ENCODE measurements at places on chromosomes 3 and 15. TPM values are rescaled to one million over a fixed set of nuclear protein-coding genes. Genes with fewer than 3 reads are reported as not detected.

Gene ACTL6A
- 56.9 TPM for total RNA-seq

Gene IP6K2
- 84.5 TPM for total RNA-seq

Gene TOP2B
- 161 TPM for total RNA-seq

Gene CLCN2
- 3.8 TPM for total RNA-seq

Gene TMEM40
- total RNA-seq = not detected

Gene NRROS
- total RNA-seq = 18.7 TPM

Gene SLC2A2
- not detected for total RNA-seq

Gene CRYBG3
- total RNA-seq = 11.6 TPM

Gene DNAH12
- 0.11 TPM for total RNA-seq

GRCh38 chr3:87627316-87627715 is 350.9 kb upstream of the POU1F1 start:
- DNase-seq = no peak

- DNase-seq = no peak
These were observed 453.5 kb downstream of the SOX2 start for GRCh38 chr3:182165234-182165633.

- DNase-seq = no peak
These were observed 429.6 kb upstream of the MDFIC2 start for GRCh38 chr3:70742081-70742480.

DNA sequence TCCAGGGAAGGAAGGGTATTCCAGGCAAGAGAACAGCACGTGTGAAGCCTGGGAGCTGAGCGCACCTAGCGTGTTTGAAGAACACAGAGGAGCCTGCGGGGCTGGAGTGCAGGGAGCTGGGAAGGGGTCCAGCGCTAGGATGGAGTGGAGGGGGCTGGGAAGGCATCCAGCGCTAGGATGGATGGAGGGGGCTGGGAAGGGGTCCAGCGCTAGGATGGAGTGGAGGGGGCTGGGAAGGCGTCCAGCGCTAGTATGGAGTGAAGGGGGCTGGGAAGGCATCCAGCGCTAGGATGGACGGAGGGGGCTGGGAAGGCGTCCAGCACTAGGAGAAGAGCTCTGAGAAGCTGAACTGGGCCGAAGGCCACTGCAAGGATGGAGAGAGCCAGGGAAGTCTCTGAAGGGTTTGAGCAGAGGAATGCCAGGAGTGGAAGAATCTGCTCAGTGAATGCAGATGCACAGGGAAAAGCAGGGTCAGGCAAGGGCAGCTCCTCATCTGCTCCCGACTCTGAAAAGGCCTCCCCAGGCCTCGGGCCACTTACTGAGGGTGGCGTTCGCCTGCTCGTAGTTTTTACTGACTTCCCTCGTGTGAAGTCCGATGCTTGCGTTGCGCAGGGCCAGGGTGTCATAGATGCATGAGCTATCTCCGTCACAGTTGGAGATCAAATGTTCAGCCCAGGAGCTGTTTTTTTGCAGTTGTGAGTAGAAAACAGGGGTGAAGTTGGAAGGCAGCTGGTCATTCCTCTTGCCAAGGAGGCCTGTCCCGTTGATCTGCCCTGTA is 39.8 kb downstream of the MUC20 start:
- no peak for DNase-seq

GRCh38 chr3:125582707-125583106 is 12.6 kb downstream of the OSBPL11 start:
- DNase-seq = no peak

GRCh38 chr3:171712171-171712938 is 97.9 kb downstream of the PLD1 start:
- no peak for DNase-seq

- DNase-seq = no peak
These were observed 95.3 kb downstream of the SUCLG2 start for GRCh38 chr3:67559029-67559605.

DNA sequence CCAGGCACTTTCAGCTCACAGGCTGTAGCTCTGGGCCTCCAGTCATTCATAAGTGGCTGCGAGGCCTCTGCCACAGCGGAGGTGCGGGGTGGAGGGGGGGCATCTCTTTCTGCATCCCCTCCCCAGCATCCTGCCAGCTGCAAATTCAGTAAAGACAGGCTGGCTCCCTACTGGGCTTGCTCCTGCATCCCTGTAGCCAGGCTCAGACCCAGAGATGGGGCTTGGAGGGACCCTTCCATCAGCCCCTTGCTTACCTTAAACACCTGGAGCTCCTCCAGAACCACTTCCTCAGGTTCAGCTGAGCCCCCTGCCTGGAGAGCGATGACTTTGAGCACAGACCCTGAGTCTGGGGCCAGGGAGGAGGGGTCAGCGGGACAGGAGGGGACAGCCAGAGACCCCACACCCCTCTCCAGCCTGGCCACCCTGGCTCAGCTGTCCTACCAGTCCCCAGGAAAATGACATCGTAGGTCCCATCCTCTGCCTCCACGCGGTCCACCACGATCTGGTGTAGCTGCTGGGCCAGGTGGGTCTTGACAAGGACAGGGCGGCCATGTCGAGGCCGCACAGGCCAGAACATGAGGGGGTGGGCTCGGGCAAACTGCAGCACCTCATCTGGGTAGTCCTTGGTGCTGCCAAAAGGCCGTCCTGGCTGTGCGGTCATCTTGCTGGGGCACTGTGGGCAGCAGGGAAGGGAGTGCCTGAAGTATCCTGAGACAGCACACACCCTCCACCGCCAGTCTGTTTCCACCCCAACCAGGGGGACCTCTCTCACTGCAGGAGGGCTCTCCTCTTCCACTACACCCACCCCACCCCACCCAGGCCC is 5.3 kb downstream of the SEMA3G start:
- DNase-seq = no peak

GRCh38 chr3:156037356-156037755 is 83.0 kb upstream of the KCNAB1 start:
- DNase-seq = no peak

GRCh38 chr3:189233225-189233858 is 61.6 kb downstream of the TPRG1 start:
- DNase-seq = no peak
